ENCODE measurements at places on chromosomes 6 and 20.
A peak's percentile ranks its signal among the peaks of the same experiment; 100 is the strongest.

DNA sequence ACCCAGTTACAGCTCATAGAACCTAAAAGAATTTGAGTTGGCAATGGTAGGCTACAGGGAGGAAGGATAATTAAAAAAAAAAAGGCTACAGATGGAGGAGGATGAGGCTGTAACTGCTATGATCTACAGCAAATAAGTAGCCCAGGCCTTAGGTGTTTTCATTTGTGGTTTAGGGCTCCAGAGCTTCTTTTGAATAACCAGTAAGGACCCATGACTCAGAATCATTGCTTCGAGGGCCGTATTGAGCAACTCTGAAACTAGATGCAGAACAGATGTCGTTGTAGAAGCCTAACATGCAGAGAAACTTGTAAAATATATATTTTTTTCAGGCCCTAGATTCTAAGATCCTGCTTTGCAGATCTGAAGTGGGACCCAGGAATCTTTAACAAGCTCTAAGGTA is 19.0 kb upstream of the ASIP start:
- DNase-seq, result no peak
- no peaks in the 10 kb centered on the region for H3K36me3 ChIP-seq
- no peak overlapping the region for H3K4me3 ChIP-seq
- H3K27me3 ChIP-seq, result peaks cover 13% of the 10 kb centered on the region

GRCh38 chr20:22414305-22414742 is 170.0 kb downstream of the FOXA2 start:
- no peaks in the 10 kb centered on the region for H3K36me3 ChIP-seq
- no peaks in the 10 kb centered on the region for H3K4me1 ChIP-seq
- no peak overlapping the region for H3K27ac ChIP-seq
- peaks cover 24% of the 10 kb centered on the region for H3K27me3 ChIP-seq

- DNase-seq, result no peak
These were observed 705 bp upstream of the UTRN start for GRCh38 chr6:144284478-144284782.

GRCh38 chr6:150878347-150879213 is 13.1 kb downstream of the MTHFD1L start:
- peaks cover 30% of the 10 kb centered on the region for H3K4me1 ChIP-seq
- no peaks in the 10 kb centered on the region for H3K36me3 ChIP-seq
- H3K27me3 ChIP-seq, result no peaks in the 10 kb centered on the region
- DNase-seq, result no peak
- H3K4me3 ChIP-seq, result no peak overlapping the region

GRCh38 chr20:63194007-63194796 is 21.7 kb downstream of the YTHDF1 start:
- no peak for DNase-seq
- H3K36me3 ChIP-seq, result peaks cover 18% of the 10 kb centered on the region
- H3K27me3 ChIP-seq, result no peaks in the 10 kb centered on the region
- no peak overlapping the region for H3K27ac ChIP-seq

DNA sequence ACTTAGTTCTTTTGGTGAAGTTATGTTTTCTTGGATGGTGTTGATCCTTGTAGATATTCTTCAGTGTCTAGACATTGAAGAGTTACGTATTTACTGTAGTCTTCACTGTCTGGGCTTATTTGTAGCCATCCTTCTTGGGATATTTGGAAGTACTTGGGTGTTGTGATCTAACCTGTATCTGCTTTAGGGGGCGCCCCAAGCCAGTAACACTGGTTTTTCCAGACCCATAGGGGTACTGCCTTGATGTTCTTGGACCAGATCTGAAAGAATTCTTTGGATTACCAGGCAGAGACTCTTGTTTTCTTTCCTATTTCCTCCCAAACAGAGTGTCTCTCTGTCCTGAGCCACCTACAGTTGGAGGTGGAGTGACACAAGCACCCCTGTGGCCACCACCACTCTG is 309.1 kb upstream of the IMPG1 start:
- H3K36me3 ChIP-seq, result no peaks in the 10 kb centered on the region
- H3K4me3 ChIP-seq, result no peak overlapping the region
- no peak for DNase-seq
- H3K27ac ChIP-seq, result no peak overlapping the region
- H3K4me1 ChIP-seq, result no peaks in the 10 kb centered on the region

DNA sequence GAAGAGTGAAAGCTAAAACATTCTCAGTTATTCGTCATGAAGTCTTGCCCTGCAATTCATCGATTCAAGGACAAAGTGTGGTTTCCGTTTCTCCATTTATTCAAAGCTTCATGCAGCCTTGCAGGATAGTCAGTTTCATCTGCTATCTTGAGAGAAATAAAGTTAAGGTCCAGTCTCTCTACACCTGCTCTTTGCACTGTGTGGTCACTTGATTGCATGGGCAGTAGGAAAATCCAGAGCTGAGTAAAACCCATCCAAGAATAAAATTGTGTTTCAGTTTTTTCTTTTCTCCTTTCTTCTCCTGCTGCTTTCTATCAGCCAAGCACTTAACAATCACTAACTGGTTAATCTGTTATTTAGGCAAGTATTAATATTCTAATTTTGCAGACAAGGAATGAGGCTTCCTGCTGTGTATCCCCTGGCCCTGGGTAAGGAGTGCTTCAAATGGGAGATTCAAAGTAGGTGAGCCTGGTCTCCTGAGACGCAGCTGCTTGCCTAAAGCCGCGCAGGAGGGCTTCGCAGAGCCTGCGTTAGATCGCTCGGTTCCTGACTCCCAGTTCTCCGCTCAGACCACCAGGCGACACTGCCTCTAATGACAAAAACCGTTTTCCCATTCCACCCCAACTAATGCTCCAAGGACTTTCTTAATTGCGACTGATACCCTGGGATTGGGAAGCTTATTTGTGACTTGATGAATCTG is 808.3 kb downstream of the TFAP2A start:
- H3K4me3 ChIP-seq, result no peak overlapping the region
- no peak for DNase-seq
- H3K4me1 ChIP-seq, result no peaks in the 10 kb centered on the region
- no peaks in the 10 kb centered on the region for H3K27me3 ChIP-seq
- no peaks in the 10 kb centered on the region for H3K36me3 ChIP-seq
- H3K27ac ChIP-seq, result no peak overlapping the region

GRCh38 chr6:93447874-93448273 is 28.5 kb upstream of the EPHA7 start:
- H3K4me1 ChIP-seq, result no peaks in the 10 kb centered on the region
- H3K4me3 ChIP-seq, result no peak overlapping the region
- no peaks in the 10 kb centered on the region for H3K27me3 ChIP-seq
- no peak overlapping the region for H3K27ac ChIP-seq
- no peaks in the 10 kb centered on the region for H3K36me3 ChIP-seq

- H3K4me3 ChIP-seq, result no peak overlapping the region
- H3K36me3 ChIP-seq, result no peaks in the 10 kb centered on the region
- no peaks in the 10 kb centered on the region for H3K27me3 ChIP-seq
- H3K4me1 ChIP-seq, result peaks cover 35% of the 10 kb centered on the region
These were observed 542.3 kb upstream of the JARID2 start for GRCh38 chr6:14703586-14703985.

GRCh38 chr6:110250058-110250457 is 69.8 kb downstream of the CDC40 start:
- H3K4me1 ChIP-seq, result no peaks in the 10 kb centered on the region
- no peak overlapping the region for H3K4me3 ChIP-seq
- DNase-seq, result no peak
- H3K27ac ChIP-seq, result no peak overlapping the region
- no peaks in the 10 kb centered on the region for H3K27me3 ChIP-seq

DNA sequence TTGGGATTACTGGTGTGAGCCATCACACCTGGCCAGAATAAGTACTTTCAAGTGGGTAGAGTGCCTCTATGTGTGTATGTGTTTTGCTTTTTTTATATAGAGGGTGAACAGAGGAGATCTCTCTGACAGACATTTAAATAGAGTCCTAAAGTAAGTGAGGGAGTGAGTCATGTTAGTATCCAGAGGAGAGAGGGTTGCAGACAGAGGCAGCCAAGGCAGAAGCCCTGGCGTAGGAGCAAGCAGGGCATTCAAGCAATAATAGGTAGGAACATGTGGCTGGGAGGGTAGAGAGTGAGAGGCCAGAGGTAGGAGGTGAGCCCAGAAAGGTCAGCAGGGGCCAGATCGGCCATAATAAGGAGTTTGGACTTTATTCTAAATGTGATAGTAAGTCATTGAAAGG is 48.9 kb downstream of the PHF20 start:
- peaks cover 26% of the 10 kb centered on the region for H3K4me1 ChIP-seq
- no peak overlapping the region for H3K4me3 ChIP-seq
- peak overlapping the region; percentile 66 for H3K27ac ChIP-seq
- peaks cover 8% of the 10 kb centered on the region for H3K36me3 ChIP-seq

GRCh38 chr20:52945862-52946522 is 26.2 kb upstream of the TSHZ2 start:
- H3K36me3 ChIP-seq, result no peaks in the 10 kb centered on the region
- H3K27ac ChIP-seq, result no peak overlapping the region
- DNase-seq, result no peak

GRCh38 chr6:158408552-158409130 is 96.4 kb downstream of the TULP4 start:
- H3K36me3 ChIP-seq, result peaks cover 7% of the 10 kb centered on the region
- peak overlapping the region; percentile 75 for H3K27ac ChIP-seq
- no peaks in the 10 kb centered on the region for H3K27me3 ChIP-seq
- H3K4me3 ChIP-seq, result no peak overlapping the region
- peak; percentile 70 for DNase-seq

DNA sequence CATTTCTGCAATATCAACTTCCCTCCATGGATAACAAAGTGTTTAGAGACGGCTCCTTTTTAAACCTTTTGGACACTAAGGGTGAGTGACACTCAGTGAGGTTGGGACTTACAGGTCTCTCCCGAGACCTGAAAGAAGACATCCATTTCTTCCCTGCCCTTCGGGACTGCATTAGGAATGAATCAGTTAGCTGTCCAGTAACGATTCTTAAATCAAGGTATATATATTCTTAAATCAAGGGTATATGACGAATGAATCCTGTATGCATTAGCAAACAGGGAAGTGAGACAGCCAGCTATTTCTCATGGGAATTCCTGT is 52.9 kb downstream of the EDN1 start:
- DNase-seq, result no peak
- H3K4me1 ChIP-seq, result no peaks in the 10 kb centered on the region
- no peak overlapping the region for H3K4me3 ChIP-seq
- no peak overlapping the region for H3K27ac ChIP-seq
- no peaks in the 10 kb centered on the region for H3K36me3 ChIP-seq
- peaks cover 19% of the 10 kb centered on the region for H3K27me3 ChIP-seq

DNA sequence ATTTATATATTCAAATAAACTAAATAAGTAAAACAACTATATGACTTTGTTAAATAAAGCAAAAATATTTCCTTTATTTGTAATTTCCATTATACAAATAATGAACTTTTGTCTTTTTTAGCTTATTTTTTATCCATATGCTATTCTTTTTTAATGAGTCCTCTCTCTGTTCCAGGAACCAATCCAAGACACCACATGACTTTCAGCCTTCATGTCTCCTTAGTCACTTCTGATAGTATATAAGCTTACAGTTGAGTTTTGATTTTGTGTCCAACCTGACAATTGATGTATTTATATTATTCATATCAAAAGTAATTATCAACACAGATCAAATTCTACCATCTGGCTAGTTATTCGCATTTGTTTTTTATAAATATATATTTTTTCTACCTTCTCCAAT is 582.3 kb upstream of the GJE1 start:
- H3K36me3 ChIP-seq, result no peaks in the 10 kb centered on the region
- H3K4me3 ChIP-seq, result no peak overlapping the region
- no peak for DNase-seq
- H3K27me3 ChIP-seq, result no peaks in the 10 kb centered on the region
- H3K4me1 ChIP-seq, result peaks cover 19% of the 10 kb centered on the region
- H3K27ac ChIP-seq, result peak overlapping the region; percentile 70

DNA sequence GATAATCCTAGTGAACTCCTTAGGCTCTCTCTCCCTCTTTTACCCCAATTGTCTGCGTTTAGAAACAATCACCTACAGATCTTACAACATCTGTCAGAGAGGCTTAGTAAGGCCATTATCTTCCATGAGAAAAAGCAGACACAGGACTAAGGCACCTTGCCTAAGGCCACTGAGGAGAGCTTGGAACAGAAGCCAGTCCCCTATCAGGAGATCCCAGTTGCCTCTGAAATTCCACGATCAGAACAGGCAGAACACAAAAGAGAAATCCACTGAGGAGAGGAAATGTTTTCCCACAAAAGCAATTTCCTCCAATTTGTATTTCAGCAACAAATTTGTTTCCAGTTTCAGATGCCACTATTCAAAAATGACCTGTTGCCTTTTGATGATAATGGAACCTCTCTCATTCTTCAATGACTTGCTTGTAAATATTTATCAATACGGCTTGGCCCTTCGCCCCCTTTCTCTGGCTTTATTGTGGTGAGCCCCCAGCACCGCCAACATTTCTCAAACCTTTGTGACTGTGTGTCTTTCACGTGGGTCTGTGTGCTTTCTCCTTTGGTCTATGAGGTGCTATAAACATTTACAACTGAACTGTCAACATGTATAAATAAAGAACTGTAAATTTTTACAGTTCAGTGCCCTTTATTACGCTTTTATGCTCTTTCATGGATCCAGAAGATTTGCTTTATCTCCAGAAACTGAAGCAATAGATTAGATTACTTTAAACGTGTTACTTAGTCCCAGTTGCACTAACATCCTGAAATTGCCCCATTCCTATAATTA is 187.8 kb upstream of the PHACTR1 start:
- H3K4me3 ChIP-seq, result no peak overlapping the region
- no peaks in the 10 kb centered on the region for H3K27me3 ChIP-seq
- H3K4me1 ChIP-seq, result peaks cover 28% of the 10 kb centered on the region
- no peak for DNase-seq
- no peaks in the 10 kb centered on the region for H3K36me3 ChIP-seq
- H3K27ac ChIP-seq, result peak overlapping the region; percentile 52

GRCh38 chr20:20079102-20079784 is 26.9 kb downstream of the CFAP61 start:
- H3K27me3 ChIP-seq, result peaks cover 9% of the 10 kb centered on the region
- no peak overlapping the region for H3K27ac ChIP-seq
- peaks cover 3% of the 10 kb centered on the region for H3K4me1 ChIP-seq
- no peaks in the 10 kb centered on the region for H3K36me3 ChIP-seq

DNA sequence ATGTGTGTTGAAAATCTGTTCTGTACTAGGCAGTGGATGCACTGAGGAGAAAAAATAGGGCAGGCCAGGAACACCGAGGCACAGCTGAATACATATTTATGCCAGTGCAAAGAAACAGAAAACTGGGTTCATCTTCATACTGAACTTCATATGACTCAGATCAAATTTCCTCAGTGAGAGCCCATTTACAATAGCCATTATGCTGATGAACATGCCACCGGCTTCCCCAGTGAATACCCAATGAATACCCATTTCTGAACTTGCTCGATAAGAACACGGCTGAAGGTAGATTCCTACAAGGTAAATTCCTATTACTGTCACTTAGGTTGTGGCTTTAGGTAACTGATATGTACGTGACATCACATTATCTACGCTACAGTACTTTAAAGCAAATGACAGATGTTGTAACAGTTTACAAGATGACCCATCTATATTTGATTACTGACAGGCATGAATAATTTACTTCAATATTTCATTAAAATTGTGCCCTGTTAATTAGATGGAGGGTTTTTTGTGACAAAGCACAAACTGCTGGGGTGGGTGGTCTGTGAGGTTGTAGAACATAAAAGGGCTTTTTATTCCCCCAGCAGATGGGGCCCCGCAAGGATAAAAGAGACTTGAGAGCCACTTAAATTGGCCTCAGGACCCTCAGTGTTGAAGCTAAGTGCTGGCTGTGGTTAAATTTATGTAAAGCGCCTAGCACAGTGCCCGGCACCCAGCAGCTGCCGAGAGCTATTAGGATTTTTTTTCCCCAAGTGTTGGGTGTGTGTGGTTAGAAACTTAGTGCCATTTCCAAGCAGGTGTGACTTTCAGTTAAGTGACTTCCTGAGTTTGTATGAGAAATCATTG is 264.5 kb downstream of the CD83 start:
- H3K4me1 ChIP-seq, result peaks cover 10% of the 10 kb centered on the region
- H3K27ac ChIP-seq, result no peak overlapping the region
- no peak for DNase-seq
- H3K4me3 ChIP-seq, result no peak overlapping the region
- no peaks in the 10 kb centered on the region for H3K36me3 ChIP-seq

- no peak for DNase-seq
- H3K4me3 ChIP-seq, result no peak overlapping the region
- H3K27me3 ChIP-seq, result no peaks in the 10 kb centered on the region
- no peaks in the 10 kb centered on the region for H3K36me3 ChIP-seq
These were observed 48.5 kb downstream of the LIN28B start for GRCh38 chr6:105005451-105005850.

Measured in left ventricle myocardium inferior (tissue), 1 donor.